ENCODE measurements at places on chromosomes 11 and 22.

- DNase-seq: no peak
These were observed 13.2 kb downstream of the TANGO2 start for GRCh38 chr22:20034143-20034542.

DNA sequence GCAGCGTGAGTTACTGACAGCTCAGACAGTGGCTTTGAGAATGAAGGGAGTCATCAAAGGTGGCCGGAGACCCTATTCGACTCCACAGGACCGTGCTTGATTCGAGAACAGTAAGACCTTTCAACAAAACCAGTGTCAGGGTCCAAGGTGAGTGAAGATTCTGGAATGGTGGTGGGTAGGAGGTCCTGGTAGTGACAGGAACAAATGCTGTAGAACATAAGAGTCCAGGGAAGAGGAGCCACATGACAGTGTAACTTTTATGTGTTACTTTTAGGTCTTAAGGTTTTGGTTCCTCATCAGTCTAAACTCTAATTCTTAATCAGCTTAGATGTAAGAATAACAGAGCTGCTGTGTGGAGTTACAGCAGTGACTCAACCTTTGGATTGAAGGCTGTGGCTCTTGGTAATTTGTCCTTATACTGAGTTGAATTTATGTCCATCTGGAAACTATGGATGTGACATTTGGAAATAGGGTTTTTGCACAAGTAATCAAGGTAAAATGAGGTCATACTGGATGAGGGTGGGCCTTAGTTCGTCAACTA is 1.8 kb downstream of the TBC1D22A start:
- no peak for DNase-seq

DNA sequence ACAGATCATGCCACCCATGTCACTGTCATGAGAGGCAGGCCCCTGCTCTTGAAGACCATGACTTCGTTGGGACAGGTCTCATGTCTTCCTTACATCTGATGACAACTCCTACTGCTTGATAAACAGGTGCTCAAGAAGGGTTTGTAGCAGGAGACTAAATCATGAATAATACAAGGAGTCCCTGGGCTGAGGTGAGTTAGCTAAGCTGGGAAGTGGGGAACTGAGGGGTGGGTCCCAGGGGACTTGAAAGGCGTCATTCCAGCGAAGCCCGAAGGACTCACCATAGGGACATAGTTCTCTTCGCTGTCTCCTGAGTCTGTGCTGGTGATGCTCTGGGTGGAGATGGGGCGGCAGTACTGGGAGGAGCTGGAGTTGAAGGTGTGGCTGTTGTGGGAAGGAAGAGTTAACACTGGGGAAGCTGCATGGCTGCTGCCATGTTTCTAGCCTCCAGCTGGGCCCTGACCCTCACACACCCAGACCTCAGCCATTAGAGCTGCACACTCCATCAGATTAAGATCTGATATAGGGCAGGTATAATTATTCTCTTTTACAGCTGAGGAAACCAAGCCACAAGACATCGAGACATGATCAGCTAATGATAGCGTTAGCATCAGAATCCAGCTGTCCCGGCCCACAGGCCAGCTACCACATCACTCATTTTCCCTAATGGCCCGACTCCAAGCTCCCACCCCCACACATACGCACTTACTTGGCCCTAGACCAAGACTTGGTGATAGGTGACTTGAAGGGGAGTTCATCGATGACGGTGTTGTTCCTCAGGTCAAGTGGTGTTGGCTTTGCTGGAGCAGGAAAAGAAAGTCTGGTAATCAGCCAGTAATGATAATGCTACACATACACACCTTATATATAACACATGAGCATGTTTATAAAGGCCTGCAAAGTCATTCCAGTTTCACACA is 32.9 kb downstream of the USP35 start:
- DNase-seq: no peak

GRCh38 chr11:60263402-60263801 is 17.1 kb upstream of the MS4A4A start:
- DNase-seq: no peak

- DNase-seq: no peak
These were observed 51.1 kb downstream of the CLMP start for GRCh38 chr11:123143921-123144320.

- peak; percentile 85 for DNase-seq
These were observed at the start of gene SH3BP1 for GRCh38 chr22:37639070-37639760. SH3BP1 (plus strand) TSS chr22:37639669; CDS start chr22:37639788, 119 bp downstream.

GRCh38 chr11:7251836-7252682 is at the start of gene SYT9:
SYT9 (plus strand) TSS chr11:7251904; CDS start chr11:7252187, 283 bp downstream.
- DNase-seq: peak; percentile 87

- peak; percentile 50 for DNase-seq
These were observed 635 bp downstream of the PRR5 start for GRCh38 chr22:44702479-44703198.

DNA sequence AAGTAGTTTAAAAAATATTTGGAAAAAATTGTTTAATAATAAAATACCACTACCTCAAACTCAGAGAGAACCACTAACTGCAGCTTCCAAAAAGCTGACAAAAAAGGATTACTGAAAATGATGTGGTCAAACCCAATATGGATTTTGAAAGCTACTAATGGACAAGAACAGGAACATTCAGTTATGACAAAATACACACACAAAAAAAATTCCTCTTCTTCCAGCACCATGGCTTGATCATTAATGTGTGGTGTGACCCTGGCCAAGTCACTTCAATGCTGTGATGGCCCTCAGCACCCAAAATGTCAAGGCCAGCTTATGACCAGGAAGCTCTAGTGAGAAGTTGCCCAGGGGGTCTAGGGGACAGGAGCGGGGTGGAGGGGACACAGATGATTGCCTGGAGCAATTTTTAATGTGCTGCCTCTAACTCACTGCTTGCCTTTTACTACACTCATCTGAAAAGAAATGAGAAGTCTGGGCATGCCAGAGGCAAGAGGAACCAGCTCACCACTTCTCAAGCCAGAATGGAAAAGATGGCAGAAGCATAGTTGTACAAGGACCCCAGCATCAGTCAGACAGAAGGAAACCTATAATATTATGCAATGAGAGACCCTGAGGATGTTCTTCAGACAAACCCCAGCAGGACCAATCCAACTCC is 2.2 kb downstream of the SMCO4 start:
- no peak for DNase-seq

- no peak for DNase-seq
These were observed 51.4 kb downstream of the CDON start for GRCh38 chr11:126011265-126011664.

DNA sequence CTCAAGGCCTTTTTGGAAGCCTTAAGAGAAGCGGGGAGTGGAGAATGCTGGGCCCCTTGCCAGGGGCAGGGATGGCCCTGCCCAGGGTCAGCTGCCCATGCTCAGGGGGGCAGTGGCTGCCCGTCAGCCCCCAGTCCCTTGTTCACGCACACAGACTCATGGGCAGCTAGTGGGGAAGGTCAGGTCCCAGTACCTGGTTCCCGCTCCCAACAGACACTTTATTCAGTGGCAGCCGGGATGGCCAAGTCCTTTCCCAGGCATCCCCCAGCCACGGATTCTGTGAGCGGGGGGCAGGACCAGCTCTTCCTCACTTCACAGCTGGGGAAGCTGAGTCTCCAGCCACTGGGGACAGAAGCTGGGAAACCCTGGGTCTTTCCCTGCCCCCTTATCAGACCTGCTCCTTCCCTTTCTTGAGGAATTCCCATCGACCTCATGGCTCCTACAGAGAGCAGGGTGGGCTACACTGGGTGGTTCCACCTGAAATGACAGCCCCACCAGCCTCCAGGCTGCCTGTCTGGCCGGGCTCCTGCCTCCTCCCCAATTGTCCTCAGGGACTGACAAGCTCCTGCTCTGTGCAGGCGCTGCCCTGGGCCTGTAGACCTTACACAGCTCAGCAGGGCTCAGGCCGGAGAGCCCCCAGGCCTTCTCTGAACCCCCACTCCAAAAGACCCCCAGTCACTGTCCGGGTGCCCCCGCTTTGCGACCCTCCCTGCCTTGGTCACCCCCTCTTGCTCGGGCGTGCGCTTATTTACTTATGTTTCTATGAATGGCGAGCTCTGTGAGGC is 61.0 kb upstream of the FGF3 start:
- no peak for DNase-seq

GRCh38 chr11:65476632-65477148 is 22.2 kb upstream of the MALAT1 start:
- DNase-seq: no peak

DNA sequence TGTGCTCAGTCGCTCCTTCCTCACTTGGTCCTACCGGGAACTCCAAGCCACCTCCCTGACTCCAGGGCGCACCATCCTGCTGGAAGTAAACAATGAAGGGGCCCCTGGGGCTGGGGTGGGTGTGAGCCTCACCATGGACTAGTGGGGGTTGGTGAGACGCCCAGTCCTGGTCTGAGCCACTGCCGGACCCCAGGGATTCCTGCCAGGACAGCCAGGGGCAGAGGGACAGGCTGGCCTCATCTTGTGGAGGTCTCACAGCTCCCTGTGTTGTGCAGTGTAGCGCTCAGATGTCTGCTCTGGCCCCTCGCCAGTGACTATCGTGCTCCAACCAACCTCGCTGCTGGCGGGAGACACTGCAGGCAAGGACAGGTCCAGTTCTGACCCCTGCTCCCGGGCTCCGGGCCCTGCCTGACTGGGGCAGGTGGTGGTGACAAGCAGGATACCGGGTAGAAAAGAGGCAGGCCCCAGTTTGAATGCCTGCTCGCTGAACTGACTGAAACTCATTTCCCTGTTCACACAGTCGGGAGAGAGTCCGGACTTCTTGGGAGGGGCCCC is 1021.4 kb downstream of the BRD1 start:
- no peak for DNase-seq

- DNase-seq: no peak
These were observed 60.9 kb downstream of the PDHX start for GRCh38 chr11:34977089-34977912.

DNA sequence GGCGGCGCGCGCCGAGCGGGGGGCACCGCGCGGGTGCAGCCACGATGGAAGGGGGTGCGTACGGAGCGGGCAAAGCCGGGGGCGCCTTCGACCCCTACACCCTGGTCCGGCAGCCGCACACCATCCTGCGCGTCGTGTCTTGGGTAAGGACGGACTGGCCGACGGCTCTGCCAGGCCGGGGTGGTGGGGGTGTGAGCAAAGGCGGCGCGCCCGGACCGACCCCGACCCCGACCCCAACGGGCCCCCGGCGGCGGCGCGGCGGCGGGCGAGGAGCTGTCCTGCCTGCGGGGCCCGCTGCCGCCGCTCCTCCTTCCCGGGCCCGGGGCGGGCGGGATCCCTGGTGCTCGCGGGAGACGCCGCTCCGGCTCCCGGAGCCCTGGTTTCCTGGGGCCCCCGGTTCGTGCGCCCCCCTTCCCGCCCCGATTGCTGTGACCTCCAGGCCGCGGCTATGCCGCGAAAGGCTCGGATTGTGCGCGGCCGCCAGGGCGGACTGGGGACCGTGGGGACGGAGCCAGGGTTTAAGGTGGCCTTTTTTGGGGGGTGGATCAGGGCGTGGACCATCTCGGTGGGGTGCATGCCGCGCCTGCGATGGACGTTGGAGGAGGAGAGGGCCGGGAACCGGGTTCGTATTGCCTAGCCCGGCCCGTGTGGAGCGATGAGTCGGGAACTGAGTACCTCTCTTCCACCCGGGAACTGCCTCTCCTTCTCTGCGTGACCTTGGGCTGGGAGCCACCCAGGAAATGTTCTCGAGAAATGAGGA is at the start of gene SYNGR1:
Gene SYNGR1 (plus strand): TSS at position 25 of the 760 bp plus-strand sequence. CDS start 20 bp downstream, at position 45.
- peak; percentile 68 for DNase-seq

DNA sequence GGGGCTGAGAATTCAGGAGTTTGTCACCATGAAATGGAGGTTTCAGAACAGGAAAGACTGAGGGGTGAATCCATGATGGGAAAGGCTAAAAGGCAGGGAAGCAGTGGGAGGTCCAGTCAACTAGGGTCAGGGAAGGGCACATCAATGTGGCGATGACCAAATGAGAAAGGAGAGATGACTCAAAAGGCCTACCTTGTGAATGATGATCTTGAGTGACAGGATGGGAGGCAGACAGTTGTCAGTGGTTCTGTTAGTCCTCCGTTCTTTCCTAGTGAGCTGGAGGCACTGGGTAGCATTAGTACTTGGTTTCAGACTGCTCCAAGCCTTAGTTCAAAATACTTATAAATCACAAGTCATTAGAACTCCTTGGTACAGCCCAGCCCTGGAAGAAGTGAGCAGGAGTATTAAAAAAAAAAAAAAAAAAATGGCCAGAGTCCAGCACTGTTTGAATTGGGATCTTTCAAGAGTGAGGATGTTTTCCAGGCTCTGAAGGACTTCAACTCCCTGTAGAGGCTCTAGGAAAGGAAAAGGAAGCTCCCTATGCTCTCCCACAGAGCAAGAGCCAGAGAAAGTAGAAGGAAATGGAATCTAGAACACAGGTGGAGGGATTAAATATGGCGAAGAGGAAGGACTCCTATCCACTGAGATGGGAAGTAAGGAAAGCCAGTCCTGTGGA is 8.3 kb upstream of the DCHS1 start:
- no peak for DNase-seq

DNA sequence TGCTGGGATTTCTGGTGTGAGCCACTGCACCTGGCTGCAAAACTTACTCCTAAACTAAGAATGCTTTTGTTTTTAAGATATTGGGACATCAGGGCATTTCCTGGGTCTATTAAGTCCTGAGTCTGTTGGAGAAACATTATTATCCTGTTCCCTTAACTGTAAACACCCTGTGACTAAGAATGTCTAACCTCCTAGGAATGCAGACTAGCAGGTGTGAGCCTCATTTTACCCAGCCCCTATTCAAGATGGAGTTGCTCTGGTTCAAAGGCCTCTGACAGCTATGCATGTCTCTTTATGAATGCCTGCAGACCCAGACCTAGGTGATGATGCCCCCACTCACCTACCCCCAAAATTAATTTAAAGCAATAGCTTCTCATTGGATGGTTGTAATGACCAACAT is 46.2 kb downstream of the DEPDC5 start:
- DNase-seq: no peak

GRCh38 chr11:61626580-61627380 is 45.9 kb upstream of the SYT7 start:
- DNase-seq: no peak

DNA sequence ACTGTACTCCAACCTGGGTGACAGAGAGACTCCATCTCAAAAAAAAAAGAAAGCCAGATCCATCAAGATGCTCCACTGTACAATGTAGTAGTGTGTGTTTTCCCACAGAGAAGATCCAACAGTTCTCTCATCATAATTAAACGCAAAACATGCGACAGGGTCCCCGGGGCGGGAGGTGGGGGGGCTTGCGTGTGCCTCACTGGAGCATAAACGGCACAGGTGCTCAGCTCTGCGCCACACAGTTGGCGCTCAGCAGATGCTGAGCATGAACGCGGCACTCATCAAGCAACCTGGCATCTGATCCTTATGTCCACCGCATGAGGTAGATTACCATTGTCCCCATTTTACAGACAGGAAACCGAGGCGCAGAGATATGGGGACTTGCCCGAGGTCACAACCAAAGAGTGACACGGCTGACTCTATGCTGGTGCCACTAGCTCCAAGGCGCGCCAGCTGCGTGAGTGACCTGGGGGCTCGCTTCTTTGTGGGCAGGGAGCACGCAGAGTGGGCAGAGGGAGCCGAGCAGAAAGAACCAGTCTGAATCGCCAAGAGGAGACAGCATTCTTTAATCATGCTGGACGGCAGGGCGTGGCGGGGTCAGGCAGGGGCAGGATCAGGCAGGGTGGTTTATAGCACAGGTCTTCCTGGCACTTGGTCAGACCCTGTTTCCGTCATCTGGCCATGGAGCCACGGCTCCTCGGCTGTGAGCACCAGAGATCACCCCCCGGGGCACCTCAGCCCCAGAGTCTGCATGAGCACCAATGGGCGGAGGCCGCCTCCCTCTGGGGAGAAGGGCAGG is 8.2 kb downstream of the C1QTNF6 start:
- no peak for DNase-seq
